ENCODE measurements at places on chromosomes 7 and 10. TPM values are rescaled to one million over a fixed set of nuclear protein-coding genes. Genes with fewer than 3 reads are reported as not detected.

DNA sequence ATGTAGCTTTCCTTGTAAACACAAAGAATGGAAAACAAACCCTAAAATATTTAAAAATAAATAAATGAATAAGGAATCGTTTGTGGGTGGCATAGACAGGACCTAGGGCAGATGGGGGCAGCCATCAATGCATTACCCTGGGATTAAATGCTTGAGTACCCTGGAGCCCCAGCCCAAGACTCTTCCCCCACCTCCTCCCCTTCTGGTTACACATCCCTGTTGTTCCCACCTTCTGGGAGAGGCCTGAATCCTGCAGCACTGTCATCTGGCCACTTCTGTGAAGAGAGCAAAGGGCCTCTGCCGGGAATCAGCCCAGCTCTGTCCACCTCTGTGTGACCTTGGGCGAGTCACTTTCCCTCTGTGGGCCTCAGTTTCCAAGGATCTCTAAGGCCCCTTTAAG is 61.6 kb upstream of the COL13A1 start:
- no peak overlapping the region for H3K27ac ChIP-seq
- no peaks in the 10 kb centered on the region for H3K4me1 ChIP-seq
- H3K4me3 ChIP-seq = no peak overlapping the region
- H3K27me3 ChIP-seq = no peaks in the 10 kb centered on the region
- H3K36me3 ChIP-seq = no peaks in the 10 kb centered on the region
- no peak for DNase-seq

- H3K27ac ChIP-seq = no peak overlapping the region
- H3K36me3 ChIP-seq = no peaks in the 10 kb centered on the region
- DNase-seq = no peak
- no peak overlapping the region for H3K4me3 ChIP-seq
Observed at GRCh38 chr7:16347066-16347826, 74.1 kb downstream of the CRPPA start.

- H3K4me1 ChIP-seq = no peaks in the 10 kb centered on the region
- no peak for DNase-seq
- no peaks in the 10 kb centered on the region for H3K27me3 ChIP-seq
- no peaks in the 10 kb centered on the region for H3K36me3 ChIP-seq
Observed at GRCh38 chr7:49344556-49344955, 420.2 kb downstream of the CDC14C start.

- DNase-seq = no peak
- no peak overlapping the region for H3K4me3 ChIP-seq
- no peak overlapping the region for H3K27ac ChIP-seq
- no peaks in the 10 kb centered on the region for H3K36me3 ChIP-seq
- no peaks in the 10 kb centered on the region for H3K4me1 ChIP-seq
Observed at GRCh38 chr10:17735166-17735941, 16.6 kb upstream of the TMEM236 start.

DNA sequence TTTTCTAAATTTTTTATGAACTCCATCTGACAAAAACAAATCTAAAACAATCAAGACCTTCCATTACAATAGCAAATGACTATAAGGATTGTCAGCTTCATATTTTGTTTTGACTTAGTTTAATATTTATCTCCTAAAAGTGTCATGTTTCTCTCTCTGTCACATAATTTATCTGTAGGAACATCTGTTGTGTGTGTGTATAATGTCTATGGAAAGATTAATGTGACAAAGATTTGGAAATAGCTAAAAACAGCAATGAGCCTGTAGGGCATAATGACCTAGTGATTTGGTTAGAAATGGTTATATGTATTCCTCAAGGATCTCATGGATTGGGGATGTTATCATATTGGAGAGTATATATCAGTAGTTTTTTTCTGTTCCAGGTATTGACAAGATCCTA is 69.6 kb upstream of the MDFIC start:
- no peaks in the 10 kb centered on the region for H3K36me3 ChIP-seq
- DNase-seq = no peak
- no peak overlapping the region for H3K27ac ChIP-seq
- H3K4me1 ChIP-seq = no peaks in the 10 kb centered on the region
- H3K27me3 ChIP-seq = no peaks in the 10 kb centered on the region

- no peaks in the 10 kb centered on the region for H3K36me3 ChIP-seq
- peak overlapping the region; percentile 94 for H3K27ac ChIP-seq
- DNase-seq = no peak
- H3K4me3 ChIP-seq = peak overlapping the region; percentile 98
- no peaks in the 10 kb centered on the region for H3K27me3 ChIP-seq
Observed at GRCh38 chr7:92246360-92247101, 757 bp downstream of the ANKIB1 start.

GRCh38 chr7:85586091-85586490 is 399.2 kb upstream of the SEMA3D start:
- no peaks in the 10 kb centered on the region for H3K27me3 ChIP-seq
- DNase-seq = no peak
- no peaks in the 10 kb centered on the region for H3K4me1 ChIP-seq
- no peak overlapping the region for H3K27ac ChIP-seq
- no peak overlapping the region for H3K4me3 ChIP-seq
- H3K36me3 ChIP-seq = no peaks in the 10 kb centered on the region

DNA sequence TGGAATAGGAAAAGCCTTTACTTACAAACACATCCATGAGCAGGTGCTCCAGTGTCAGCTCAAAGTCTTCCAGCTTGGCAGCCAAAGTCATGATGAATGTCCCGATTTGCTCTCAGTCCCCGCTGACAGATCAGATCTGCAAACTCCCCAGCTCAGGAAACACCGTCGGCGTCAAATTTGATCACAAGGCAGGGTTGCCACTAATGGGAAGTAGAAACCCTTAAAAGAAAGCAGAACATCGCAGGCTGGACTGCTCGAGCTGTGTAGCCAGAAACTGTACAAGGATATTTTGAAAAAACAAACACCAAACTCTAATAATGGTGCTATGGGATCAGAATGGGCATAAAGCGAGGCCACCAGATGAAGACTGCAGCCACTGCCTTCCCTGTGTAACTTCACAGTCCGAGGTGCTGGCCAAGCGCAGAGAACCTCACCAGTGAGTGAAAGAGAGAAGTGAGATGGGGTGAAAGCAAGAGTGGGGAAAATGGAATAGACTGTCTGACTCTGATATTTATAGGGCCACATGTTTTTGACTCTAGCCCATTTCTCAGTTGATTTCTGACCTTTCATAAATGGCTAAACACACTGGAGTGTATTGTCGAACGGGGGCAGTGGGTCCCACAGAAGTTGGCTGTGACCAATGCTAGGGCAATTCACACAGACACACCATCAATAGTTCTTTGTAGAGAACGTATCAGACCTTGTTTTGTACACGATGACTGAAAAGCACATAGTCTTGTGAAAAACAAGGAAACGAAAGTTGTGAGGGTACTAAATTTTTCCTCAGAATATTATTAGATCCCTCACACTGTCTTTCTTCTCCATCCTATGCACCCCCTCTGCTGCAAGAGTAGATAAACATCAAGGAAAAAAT is 306.2 kb downstream of the FRMD4A start:
- no peaks in the 10 kb centered on the region for H3K36me3 ChIP-seq
- H3K27ac ChIP-seq = peak overlapping the region; percentile 21
- peaks cover 5% of the 10 kb centered on the region for H3K27me3 ChIP-seq

- no peaks in the 10 kb centered on the region for H3K4me1 ChIP-seq
- no peaks in the 10 kb centered on the region for H3K27me3 ChIP-seq
- no peak for DNase-seq
- H3K36me3 ChIP-seq = no peaks in the 10 kb centered on the region
- H3K4me3 ChIP-seq = no peak overlapping the region
- H3K27ac ChIP-seq = no peak overlapping the region
Observed at GRCh38 chr10:35464825-35465456, 128.6 kb downstream of the CCNY start.

DNA sequence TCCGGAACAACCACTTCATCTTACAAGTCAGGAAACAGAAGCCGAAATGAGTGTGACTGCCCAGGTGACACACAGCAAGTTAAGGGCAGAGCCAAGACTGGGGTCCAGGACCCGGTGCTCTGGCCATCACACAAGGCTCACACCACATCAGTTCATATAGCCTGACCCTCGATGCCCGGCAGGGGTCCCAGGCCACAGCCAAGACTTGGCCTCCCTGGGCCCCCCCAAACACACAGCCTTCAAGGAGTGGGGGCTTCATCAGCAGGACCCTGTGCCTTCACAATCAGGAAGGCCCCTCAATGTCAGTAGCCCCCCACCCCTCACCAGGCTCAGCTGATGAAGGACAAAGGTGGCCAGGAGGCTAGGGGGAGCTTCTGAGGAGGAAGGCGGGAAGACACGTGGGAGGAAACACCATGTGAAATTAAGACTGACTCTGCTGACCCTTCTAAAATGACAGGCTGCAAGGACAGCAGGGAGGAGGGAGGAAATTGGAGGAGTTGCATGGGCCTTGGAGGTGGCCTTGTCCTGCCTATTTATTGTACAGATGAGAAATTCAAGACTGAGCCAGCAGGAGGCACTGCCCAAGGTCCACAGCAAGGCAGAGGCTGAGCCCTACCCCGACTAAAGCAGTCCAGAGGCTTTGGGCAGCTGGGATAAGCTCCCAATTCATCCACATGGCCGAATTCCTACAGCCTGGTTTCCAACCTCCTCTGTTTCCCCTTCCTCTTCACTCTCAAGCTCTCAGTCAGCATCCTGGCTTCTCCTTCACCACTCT is 216.1 kb upstream of the ZMIZ1 start:
- DNase-seq = no peak
- H3K4me1 ChIP-seq = no peaks in the 10 kb centered on the region
- H3K36me3 ChIP-seq = no peaks in the 10 kb centered on the region

DNA sequence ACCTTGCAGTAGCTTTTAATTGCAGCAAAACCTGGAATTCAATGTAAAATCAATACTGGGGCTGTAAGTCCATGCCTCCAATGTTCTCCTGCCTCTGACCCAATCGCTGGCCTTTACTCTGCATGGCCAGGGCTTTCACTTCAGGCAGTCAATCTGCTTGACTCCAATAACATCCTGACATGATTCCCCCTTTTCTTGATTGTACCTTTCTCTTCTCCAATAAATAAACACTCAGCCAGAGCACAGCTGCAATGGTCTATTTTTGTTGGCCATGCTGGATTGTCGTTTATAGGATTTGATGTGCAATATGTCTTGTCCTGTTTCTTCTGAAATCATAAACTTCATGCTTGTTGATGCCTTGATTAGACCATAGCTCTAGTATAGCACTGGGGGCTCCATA is 97.8 kb upstream of the COL1A2 start:
- no peaks in the 10 kb centered on the region for H3K27me3 ChIP-seq
- peak overlapping the region; percentile 46 for H3K27ac ChIP-seq
- H3K36me3 ChIP-seq = no peaks in the 10 kb centered on the region
- H3K4me1 ChIP-seq = no peaks in the 10 kb centered on the region
- no peak for DNase-seq
- no peak overlapping the region for H3K4me3 ChIP-seq

DNA sequence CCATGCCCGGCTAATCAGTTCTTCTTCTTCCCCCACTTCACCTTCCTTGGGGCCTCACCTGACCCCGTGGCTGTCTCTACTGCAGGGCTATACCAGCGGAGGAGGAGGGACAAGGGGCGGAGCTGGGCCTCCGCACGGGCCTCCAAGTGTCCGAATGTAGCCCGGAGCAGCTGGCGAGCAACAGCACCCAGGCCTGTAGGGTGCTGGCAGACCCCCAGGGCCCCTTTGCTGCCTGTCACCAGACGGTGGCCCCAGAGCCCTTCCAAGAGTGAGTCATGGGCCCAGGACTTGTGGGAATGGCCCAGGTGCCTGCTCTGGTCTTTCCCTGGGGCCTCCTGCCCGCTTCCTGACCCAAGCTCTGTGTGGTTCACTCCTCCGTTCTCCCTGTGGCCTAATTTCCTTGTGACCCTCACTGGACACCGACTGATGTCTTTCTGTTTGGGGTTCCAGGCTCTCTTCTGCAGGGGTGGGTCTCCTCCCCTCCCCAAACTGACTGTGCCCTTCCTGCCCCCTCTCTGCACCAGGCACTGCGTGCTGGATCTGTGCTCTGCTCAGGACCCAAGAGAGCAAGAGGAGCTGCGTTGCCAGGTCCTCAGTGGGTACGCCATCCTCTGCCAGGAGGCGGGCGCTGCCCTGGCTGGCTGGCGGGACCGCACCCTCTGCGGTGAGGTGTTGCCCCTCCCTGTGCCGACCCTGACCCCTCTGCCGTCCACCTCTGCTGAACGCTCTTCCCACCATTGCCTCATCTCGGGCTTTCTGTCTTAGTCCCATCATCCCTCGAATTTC is 35.2 kb downstream of the EPHB4 start:
- no peaks in the 10 kb centered on the region for H3K4me1 ChIP-seq
- H3K4me3 ChIP-seq = no peak overlapping the region
- H3K27ac ChIP-seq = no peak overlapping the region
- no peaks in the 10 kb centered on the region for H3K36me3 ChIP-seq

DNA sequence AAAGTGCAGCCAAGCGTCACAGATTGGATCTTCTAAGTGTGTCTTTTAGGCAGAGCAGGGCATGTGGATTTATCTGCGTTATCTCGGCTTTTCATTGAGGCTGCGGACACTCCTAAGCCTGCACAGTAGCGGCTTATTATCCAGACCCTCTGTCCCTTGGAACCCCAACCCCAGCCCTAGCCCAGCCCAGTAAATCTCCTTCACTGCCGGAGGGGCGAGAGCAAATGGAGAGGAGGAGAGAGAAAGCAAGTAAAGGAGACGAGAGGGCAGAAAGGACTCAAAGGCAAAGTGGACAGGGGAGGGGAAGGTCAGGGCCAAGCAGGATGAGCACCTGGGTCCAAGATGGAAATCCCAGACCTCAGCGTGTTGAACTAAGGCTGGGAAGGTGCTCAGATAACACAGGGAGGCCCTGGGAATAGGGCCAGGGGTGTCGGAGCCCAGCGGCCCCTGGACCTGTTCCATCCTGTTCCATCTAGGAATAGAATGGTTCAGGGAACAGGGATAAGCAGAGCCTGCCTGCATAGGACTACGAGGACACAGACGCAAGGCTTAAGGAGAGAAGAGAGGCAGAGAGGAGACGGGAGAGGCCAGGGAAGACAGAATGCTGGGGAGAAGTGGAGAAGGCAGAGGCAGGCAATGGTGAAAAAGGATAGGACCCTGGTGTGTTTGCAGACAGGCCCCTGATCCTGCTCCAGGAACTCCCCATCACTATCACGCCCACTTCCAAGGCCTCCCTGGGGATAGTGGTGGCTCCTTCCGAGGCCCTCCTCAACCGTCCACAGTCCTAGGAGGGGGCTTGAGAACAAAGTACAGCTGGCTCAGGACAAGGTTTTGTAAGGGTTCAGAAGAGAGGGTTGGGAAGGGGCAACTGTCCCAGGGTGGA is 99.6 kb downstream of the CHST15 start:
- peaks cover 30% of the 10 kb centered on the region for H3K27me3 ChIP-seq
- H3K4me3 ChIP-seq = no peak overlapping the region
- H3K36me3 ChIP-seq = no peaks in the 10 kb centered on the region
- DNase-seq = no peak
- no peak overlapping the region for H3K27ac ChIP-seq

GRCh38 chr7:32476816-32477648 is 13.1 kb downstream of the LSM5 start:
- no peaks in the 10 kb centered on the region for H3K4me1 ChIP-seq
- H3K27me3 ChIP-seq = no peaks in the 10 kb centered on the region
- no peaks in the 10 kb centered on the region for H3K36me3 ChIP-seq

DNA sequence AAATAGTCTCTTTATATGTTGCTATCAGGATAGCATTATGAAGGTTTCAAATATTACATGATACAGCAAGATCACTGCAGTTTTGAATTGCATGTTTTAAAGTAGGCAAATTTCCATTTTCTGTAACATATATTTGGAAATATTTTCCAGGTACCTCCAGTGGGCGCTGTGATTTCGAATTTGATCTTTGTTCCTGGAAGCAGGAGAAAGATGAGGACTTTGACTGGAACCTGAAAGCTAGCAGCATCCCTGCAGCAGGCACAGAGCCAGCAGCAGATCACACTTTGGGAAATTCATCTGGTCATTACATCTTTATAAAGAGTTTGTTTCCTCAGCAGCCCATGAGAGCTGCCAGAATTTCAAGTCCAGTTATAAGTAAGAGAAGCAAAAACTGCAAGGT is 299.0 kb downstream of the MALRD1 start:
- DNase-seq = no peak
- H3K27ac ChIP-seq = no peak overlapping the region
- no peaks in the 10 kb centered on the region for H3K4me1 ChIP-seq

ACTL6B gene
- not detected for total RNA-seq

TMEM243 gene
- total RNA-seq = 46.9 TPM

ASB15 gene
- not detected for total RNA-seq

CDC14C gene
- total RNA-seq = not detected
